ENCODE measurements at places on chromosomes 1 and 21.

GRCh38 chr1:7395251-7395650, 375.8 kb upstream of the VAMP3 start:
- DNase-seq: no peak

- no peak for DNase-seq
Measured at GRCh38 chr1:109396871-109397580, 692 bp downstream of the SORT1 start.

DNA sequence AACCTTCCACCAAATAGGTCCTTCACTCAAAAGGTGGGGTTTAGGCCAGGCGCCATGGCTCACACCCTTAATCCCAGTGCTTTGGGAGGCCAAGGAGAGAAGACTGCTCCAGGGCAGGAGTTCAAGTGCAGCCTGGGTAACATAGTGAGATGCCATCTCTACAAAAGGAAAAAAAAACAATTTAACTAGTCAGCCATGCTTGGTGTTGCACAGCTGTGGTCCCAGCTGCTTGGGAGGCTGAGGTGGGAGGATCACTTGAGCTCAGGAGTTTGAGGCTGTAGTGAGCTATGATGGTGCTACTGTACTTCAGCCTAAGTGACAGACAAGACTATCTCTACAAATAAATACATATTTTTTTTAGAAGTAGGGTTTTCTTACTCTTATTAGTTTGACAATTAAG, 617.5 kb downstream of the KIF26B start:
- DNase-seq: no peak

DNA sequence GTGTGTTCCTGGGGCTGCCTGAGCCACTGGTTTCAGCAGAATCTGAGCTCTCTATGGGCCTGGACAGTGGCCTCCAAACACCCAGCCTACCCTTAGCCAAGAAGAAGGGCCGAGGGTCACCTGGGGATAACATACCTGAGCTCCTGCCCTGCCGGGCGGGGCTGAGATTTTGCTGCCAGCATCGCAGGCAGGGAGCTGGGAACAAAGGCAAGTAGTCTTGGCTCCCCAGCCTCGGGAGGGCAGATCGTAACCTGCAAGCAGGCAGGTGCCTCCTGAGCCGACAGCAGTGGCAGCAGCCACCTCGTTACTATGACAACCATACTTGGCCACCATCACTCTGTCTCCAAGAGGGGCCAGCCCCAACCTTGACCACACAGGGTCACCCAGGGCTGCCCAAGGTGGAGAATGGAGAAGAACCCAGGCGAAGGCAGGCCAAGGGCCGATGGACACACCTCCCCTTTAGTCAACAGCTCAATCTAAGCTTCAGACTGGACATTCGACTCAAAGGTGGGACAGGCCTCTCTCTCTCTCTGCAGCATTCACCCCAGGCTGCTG, 54.6 kb downstream of the TOMM20 start:
- no peak for DNase-seq

- no peak for DNase-seq
Measured at GRCh38 chr21:46542588-46543124, 62.2 kb downstream of the S100B start.

GRCh38 chr1:28329395-28330153, 734 bp downstream of the MED18 start:
- DNase-seq: no peak

- DNase-seq: no peak
Measured at GRCh38 chr1:192418552-192419285, 101.9 kb downstream of the RGS21 start.

GRCh38 chr1:244329591-244330317, 122.0 kb downstream of the ADSS2 start:
- DNase-seq: no peak

GRCh38 chr1:114235960-114236359, 82.3 kb upstream of the SYT6 start:
- no peak for DNase-seq

DNA sequence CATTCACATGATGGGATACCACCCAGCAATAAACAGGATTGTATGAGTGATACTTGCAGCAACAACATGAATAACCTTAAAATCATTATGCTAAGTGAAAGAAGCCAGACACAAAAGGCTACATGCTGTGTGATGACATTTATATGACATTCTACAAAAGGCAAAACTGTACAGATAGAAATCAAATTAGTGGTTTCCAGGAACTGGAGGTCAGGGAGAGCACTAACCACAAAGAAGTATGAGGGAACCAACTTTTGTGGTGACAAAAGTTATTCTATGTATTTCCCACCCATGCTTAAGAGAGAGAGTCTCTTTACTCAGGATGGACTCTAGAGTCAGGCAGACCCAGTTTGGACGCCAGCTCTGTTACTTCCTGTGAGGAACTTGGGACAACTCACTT, 364.5 kb upstream of the DAB1 start:
- DNase-seq: no peak

- DNase-seq: no peak
Measured at GRCh38 chr1:148309940-148310500, 157.9 kb upstream of the NBPF11 start.

DNA sequence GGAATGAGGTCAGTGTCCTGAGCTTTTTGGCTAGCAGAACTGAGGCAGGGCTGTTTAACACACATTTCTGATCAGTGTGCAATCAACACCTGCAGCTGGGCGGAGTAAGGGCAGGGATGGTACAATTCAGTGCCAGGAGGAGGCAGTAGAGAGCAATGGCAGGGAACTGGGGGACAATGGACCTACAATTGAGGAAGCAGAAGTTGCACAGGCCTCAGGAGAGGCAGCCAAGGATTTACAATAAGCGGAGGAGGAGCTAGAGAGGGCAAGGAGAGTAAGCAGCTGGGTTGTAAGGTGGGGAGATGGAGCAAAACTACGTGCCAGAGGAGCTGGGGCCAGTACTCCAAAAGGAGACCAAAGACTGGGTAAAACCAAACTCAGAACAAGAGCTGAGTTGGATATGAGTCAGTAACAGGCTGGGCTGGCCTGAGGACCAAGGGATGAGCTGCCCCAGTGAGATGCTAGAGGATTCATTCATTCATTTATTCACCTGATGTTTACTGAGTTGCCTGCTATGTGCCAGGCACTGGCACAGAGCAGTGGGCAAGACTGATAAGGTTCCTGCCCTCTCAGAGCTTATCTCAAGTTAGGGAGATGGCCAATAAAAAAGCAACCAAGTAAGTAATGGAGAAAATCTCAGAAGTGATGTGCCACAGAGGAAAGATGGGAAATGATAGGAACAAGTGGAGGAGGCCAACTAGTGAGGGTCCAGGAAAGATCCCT, 10.4 kb upstream of the GALE start:
- DNase-seq: peak; percentile 55

GRCh38 chr1:213982672-213983492, 4.9 kb upstream of the PROX1 start:
- no peak for DNase-seq

GRCh38 chr1:112245114-112245513, 150.9 kb upstream of the CTTNBP2NL start:
- no peak for DNase-seq

GRCh38 chr1:163361123-163361934, 39.6 kb downstream of the NUF2 start:
- DNase-seq: no peak

- DNase-seq: no peak
Measured at GRCh38 chr1:151282883-151283725, 1.0 kb downstream of the ZNF687 start.

DNA sequence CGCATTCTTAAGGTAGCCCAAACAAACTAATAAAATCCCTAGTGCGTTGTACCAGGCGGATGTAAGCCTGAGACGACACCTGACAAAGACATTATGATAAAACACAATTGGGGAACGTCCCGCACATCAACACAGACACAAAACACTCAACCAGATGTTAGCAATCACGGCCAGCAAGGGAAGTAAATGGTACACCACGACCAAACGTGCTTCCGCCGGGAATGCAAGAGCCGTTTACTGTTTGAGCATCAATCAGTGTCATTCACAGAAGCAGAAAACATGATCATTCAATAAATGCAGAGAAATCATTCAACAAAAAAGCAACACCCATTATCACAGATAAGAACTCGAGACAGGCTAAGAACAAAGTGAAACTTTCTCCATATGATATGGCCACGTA, 49.4 kb upstream of the COL18A1 start:
- no peak for DNase-seq

- DNase-seq: no peak
Measured at GRCh38 chr1:27132624-27133023, 22.3 kb downstream of the SLC9A1 start.

- no peak for DNase-seq
Measured at GRCh38 chr1:93042187-93043056, 36.7 kb upstream of the MTF2 start.

GRCh38 chr1:192615055-192615454, 20.9 kb upstream of the RGS13 start:
- DNase-seq: no peak

DNA sequence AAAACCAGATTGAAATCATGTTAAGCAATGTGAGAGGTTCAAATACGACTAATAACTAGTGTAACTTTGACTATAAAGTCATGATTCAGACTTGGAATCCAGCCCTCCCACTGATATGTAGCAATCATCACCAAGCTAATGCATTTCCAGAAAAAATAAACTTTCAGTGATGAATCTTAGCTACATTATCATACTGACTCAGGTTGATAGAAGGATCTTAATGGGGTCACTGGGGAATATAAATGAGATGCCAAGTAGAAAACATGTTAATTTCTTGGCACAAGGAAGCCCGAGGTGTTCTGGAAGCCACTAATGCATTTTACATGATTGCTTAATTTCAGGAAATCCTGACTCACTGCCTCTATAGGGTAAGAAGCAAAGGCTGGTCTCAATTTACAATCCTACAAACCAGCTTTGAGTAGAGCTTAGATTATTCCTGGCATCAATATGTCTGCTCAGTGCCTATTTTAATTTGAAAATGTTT, 67.7 kb downstream of the SELENOF start:
- no peak for DNase-seq

DNA sequence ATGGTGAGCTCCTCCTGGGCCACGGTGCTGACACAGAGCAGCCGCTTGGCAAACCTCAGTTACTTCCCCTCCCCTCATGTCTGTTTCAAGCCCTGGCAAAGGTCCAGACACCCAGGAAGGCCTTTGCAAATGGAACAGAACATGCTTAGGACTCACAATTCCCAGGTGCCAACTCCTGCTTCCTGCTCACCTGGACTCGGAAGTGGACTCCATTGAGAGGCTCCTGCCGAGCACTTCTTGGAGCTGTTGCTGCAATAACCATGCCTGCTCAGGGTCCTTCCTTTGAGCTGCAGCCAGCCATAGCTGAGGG, 10.7 kb downstream of the DCST2 start:
- DNase-seq: no peak

- no peak for DNase-seq
Measured at GRCh38 chr1:201261771-201262547, 21.3 kb upstream of the PKP1 start.

- DNase-seq: no peak
Measured at GRCh38 chr1:184272175-184272866, 114.5 kb upstream of the C1orf21 start.

DNA sequence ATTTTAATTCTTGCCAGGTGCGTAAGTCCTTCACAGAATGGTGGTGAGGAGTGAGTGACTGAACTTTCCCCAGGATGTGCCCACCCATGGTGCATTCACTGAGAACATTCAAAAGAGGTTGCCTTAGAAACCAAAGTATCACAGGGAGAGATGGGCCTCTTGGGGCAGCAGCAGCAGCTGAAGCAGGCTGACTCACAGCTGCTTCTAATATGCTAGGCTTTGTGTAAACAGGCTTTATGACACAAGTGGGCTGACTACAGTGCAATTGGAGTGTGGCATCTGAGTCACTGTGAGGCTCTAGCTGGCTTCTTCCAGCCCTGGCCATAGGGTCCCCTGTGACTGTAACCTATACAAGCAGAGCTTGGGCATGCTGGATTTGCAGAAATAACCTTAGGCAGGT, 12.6 kb downstream of the PIGP start:
- no peak for DNase-seq

GRCh38 chr1:107141491-107142126, 770 bp downstream of the NTNG1 start:
- no peak for DNase-seq

- DNase-seq: no peak
Measured at GRCh38 chr1:148263906-148264255, 111.8 kb upstream of the NBPF11 start.

DNA sequence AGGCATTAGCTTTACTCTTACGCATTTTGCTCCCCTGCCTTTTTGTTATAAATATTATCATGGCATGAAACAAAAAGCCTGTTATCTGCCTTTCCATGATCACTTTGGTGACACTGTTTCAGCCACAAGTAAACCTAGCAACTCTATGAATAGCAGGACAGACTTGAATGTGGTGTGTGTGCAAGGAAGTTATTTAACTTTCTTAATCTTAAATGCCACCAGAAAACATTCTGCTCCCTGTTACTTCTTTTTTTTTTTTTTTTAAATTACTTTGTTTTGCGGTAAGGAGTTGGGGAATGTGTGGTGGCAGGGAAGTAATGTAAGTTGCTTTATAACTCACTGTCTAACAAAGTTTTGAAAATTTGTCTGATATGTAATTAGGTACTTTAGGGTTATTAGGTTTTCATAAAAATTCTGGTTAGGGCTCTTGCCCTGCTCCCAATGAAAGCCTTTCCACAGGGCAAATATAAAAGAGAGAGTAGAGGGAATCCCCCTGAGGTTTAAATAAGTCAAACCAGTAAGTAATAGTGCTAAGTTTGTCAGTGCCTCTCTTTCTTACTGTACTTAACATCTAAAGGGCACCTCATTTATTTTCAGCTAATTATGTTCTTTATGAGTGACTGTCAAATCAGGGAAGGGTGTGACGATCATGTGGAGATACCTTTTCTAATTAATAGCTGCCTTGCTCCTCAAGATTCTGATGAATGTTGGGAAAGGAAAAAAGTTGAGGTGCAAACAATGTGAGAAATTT, 39.5 kb downstream of the RASAL2 start:
- no peak for DNase-seq

GRCh38 chr1:158434741-158435140, 8.7 kb upstream of the OR10K2 start:
- DNase-seq: no peak

DNA sequence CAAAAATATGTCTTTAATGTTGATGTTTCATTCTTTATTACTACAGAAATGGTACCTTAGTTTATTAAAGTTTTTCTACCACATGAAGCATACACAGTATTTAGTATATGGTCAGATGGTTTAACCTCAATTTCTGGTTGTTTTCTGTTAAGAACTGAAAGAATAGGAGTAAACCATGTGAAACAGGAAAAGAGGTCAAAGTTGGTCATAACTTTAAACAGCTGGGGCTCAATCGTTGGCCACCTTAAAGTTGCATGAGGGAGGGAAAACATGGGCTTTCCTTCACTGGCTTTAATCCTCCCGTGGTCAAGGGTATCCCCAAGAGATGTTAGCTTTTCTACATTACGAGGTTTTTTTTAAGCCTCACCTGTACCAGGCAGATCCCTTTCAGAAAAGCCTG, 483.3 kb upstream of the ADAMTS5 start:
- no peak for DNase-seq

- no peak for DNase-seq
Measured at GRCh38 chr21:33686386-33686785, 44.1 kb downstream of the ITSN1 start.

- DNase-seq: no peak
Measured at GRCh38 chr1:67262735-67263134, 44.9 kb upstream of the IL12RB2 start.

GRCh38 chr1:39154553-39155421, 49.7 kb upstream of the MACF1 start:
- DNase-seq: no peak
